ENCODE measurements at places on chromosomes 6 and 20.

- no peak for DNase-seq
Observed at GRCh38 chr6:159533016-159533415, 160.0 kb downstream of the SOD2 start.

DNA sequence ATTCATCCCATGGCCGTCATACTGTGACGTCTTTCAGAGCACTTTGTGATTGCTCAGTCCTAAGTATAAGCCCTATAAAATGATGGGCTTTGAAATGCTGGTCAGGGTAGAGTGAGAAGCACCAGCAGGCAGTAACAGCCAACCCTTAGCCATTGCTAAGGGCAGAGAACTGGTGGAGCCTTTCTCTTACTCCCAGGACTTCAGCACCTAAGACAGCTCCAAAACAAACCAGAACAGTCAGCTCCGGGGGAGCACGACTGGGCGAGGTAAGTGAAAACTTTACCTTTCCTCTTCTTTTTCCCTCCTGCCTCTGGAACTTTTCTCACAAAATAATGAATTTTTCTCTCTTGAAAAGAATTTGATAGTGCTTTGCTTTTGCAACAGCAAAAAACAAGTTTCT is at the start of gene VIP:
VIP (plus strand) TSS at position 104 of the 400 bp plus-strand sequence. CDS start 1,381 bp downstream, outside the sequence.
- no peak for DNase-seq

DNA sequence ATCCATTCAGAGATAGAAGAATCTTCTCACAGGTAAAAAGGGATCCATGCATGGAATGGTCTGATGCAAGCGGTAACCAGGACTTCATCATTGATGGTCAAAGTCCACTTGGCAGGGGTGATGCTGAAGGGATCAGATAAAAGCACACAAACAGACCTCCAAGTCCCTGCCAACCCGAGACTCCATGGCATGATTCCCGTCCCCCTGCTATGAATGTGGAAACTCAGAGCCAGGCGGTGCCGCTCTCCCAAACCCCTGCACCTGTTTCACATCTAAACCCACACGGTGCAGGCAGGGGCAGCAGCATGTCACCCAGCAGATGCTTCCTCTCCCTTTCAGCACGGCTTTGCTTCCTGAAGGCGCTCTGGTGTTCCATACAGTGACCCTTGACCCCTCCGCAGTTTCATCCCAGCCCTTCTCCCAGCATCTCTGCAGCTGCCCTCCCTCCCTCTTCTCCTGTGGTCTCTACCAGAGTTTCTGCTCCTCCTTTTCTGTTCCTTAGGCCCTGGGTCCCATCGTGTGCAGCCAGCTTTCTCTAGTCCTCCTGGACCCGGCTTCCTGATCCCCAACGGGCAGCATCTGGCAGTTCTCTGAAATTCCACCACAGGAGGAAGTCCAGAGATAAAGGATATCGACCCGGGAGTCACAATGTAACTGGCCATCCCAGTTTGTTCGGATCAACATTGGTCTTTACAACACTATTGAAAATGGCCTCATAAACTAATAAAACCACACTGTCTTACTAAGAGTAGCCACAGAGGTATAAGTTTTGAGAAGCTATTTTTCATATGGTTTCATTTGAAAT is 235.0 kb downstream of the TTLL2 start:
- no peak for DNase-seq

DNA sequence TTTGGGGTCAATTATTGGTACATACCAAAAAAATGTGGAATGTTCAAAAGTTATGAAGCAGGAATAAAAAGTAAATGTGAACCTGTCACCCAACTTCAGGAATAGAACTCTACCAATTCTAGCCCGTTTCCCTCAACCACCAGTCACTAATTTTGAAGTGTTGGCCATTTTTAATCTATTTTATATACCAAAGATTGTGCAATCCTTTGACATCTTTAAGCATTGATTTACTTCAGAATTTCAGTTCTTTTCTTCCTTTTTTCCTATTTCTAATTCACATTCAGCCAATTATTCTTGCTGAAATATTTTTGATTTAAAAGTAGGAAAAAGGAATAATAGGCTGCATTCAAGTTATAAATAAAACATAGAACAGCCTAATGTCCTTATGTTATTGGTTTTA is 46.9 kb upstream of the SMIM28 start:
- no peak for DNase-seq

- DNase-seq: no peak
Observed at GRCh38 chr20:25544734-25545133, 40.6 kb downstream of the NINL start.

DNA sequence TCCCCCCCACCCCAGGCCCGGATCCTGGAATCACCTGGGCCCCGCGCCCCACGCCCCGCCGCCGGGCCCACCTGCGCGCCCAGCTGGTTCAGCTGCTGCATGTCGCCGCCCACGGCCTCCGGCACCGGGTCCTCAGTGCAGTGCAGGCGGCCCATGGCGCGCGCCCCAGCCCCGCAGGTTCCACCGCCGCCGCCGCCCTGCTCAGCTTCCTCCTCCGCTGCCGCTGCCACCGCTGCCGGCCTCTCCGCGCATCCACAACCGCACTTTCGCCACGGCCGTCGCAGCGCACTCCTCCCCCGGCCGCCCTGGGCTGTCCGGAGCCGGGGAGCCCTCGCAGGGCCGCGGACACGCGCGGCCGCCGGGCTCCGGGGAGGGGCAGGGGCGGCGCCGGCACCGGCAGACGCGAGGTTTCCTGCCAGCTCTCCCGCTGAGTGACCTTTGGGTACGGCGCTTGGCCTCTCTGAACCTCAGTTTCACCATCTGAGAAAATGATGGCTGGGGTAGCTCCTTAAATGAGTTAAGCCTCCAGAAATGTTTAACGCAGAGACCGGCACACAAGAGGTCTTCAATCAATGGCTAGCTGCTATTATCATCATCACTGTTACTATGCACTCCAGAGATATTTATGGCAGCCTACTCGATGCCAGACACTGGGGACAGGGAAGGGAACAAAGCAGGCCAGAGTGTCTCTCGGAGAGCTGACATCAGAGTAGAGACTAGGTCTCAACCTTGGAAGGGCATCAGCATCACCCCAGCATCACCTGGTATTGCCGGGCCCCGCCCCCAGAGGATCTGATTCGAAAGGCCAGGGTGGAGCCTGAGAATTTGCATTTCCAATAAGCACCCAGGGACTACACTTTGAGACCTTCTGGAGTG is at the start of gene COMMD7:
COMMD7 (minus strand) TSS at position 231 of the 876 bp plus-strand sequence; CDS start at position 155, 76 bp downstream.
- no peak for DNase-seq

DNA sequence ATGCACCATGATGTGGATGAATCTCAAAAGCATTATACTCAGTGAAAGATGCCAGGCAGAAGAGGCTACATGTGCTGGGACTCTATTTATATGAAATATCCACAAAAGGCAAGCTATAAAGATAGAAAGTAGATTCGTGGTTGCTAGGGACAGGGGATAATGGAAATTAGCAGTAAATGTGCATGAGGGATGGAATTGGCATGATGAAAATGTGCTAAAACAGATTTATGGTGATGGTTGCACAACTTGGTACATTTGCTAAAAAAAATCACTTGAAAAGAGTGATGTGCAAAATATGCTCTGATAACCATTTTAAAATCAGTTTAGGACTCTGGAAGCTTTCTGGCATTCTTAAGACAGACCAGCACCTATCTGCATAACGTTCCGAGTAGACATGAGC is 61.6 kb downstream of the ALDH8A1 start:
- DNase-seq: no peak

DNA sequence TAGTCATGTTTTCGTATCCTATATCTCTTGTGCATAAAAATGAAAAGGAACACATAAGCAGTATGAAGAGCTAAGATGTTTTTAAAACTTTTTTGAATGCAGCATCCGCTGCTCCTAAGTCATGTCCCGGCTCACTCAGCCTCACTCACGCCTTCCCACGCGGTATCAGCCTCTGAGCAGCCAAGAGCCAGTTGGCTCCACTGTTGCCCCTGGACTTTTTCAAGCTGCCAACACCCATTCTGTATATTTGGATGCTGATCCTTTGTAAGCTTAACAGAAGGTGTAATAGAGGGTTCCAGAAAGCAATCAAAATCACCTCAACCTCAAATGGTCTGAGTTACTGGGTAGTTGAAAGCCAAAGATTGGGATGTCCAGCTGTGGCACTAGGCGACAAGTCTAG is 139.3 kb downstream of the TTLL2 start:
- no peak for DNase-seq

GRCh38 chr20:62752671-62753501 is 43.4 kb upstream of the MRGBP start:
- no peak for DNase-seq

GRCh38 chr6:34145161-34146020 is 496 bp downstream of the GRM4 start:
- peak; percentile 57 for DNase-seq

- DNase-seq: no peak
Observed at GRCh38 chr6:65908065-65908464, 201.0 kb upstream of the EYS start.

DNA sequence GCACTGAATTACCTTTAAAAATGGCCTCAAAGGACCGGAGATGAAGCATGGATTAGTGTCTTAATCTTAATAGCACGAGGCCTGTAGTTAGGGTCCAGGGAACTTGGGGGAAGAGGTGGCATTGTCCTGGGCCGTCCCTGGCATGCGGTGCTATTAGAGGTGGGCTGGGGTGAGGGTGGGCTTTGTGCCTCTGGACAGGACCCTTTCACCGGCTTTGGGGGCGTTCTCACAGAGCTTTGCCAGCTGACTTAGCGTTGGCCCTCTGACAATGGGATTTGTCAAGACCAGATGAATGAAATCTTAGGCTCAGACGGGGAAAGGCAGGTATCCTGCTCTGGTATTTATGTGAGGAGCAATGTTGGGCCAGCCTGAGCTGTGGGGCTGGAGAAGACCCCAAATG is 59.6 kb downstream of the ERMARD start:
- no peak for DNase-seq

DNA sequence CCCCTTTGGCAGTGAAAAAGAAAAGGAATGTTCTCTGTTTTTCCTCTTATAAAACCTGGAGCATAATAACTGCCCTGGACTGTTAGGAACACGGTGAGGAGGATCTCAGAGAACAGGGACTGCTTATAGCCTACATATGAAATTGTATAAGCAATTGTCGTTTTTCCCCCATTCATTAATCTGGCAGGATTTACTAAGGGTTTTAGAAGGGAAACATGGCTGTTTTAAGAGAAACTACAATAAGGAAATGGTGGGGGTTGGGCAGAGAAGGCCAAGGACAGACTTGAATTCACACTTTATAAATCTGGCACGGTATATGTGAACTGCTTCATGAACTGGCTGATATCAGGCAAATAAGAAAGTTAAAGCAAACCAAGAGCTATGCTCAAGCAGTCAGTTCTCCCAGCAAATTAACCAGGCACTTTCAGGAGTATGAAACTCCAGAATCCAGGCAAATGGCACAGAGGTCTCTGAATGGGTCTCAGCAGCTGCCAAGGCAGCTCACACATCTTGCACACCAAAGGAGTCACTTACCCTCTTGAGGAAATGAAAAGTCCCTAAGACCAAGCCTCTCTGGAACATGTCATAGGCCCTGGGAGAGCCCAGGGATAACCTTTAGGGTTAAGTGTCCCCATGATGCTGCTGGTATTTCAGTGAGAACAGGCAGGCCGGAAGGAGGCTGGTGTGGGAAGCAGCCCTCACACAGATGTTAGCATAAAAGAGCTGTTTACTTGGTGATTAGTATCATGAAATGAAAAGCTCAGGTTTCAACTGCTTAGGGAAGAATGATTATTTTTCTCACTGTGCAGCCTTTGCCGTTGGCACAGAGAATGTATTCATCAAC is 260.5 kb upstream of the MARCKS start:
- DNase-seq: no peak

GRCh38 chr6:130840050-130840449 is 12.8 kb downstream of the SMLR1 start:
- DNase-seq: no peak

DNA sequence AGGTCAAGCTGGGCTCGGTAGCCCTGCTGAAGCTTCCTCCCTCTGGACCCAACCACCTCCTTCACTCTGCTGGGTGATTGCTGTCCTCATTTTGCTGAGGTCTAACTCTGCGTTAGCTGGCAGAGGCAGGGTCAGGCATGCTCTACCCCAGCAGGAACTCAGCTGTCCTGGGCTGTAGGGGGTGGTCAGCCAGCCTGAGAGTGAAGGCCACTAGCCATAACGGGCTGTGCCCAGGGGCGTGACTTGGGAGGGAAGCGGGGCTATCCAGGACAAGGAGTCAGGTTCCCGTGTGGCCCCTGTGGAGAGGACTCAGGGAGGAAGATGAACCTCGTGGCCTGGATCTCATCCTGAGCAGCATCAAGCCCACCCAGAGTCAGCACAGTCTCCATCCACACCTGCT is 761 bp downstream of the CST5 start:
- DNase-seq: no peak

DNA sequence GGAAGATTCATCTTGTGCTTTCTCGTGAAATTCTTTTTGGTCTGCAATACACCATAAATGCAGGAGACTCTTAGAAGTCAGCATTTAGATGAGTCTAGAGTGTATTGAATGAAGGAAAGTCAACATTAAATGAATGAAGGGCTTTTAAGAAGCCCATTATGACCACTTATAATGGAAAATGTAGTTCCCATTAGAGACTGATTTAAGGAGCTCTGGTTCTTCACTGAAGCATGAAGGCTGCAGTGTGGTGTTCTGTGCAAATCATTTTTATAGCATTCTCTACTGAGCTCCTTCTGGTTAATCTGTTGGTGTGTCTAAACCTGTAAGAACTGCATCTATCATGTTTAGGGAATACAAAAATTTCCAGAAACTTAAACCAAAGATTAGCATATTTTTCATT is 19.7 kb downstream of the NCOA7 start:
- no peak for DNase-seq

DNA sequence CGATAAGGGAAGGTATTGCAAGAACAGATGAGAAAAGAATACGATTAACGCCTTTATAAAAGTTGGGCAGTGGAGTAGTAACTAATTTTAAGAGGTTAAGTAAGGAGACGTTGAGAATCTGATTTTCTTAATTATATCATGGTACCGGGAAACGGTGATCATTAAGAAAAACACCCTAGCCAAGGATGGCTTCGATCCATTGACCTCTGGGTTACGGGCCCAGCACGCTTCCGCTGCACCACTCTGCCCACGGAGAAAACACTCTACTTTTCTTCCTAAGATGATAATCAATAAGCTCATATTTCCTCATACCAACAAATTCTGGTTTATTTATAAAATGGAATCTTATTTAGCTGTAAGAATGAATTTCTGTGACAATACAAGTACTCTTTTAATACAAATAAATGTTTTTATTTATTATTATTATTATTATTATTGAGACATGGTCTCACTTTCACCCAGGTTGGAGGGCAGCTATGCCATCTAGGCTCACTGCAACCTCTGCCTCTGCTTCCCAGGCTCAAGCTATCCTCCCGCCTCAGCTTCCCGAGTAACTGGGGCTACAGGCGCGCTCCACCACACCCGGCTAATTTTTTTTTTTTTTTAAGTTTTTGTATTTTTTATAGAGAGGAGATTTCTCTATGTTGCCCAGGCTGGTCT is 8.3 kb downstream of the POM121L2 start:
- DNase-seq: no peak

DNA sequence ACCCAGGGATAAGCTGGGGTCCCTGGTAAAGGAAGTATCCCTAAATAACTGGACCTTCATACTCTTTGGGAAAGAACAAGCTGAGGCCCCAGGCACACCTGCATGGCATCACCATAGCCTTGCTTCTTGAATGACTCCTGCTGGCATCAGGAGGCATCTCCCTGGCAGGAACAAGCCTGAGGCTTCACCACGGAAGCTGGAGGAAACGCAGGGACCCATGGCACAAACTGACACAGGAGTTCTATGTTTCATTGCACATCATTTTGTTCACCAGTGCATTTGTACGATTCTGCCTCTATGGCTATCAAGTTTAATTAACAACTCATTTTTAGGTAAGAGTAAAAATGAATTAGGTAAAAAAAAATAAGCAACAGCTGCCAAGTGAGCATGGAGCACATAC is 619 bp upstream of the PDE7B start:
- no peak for DNase-seq
